ENCODE measurements at places on chromosomes 2 and 18.

DNA sequence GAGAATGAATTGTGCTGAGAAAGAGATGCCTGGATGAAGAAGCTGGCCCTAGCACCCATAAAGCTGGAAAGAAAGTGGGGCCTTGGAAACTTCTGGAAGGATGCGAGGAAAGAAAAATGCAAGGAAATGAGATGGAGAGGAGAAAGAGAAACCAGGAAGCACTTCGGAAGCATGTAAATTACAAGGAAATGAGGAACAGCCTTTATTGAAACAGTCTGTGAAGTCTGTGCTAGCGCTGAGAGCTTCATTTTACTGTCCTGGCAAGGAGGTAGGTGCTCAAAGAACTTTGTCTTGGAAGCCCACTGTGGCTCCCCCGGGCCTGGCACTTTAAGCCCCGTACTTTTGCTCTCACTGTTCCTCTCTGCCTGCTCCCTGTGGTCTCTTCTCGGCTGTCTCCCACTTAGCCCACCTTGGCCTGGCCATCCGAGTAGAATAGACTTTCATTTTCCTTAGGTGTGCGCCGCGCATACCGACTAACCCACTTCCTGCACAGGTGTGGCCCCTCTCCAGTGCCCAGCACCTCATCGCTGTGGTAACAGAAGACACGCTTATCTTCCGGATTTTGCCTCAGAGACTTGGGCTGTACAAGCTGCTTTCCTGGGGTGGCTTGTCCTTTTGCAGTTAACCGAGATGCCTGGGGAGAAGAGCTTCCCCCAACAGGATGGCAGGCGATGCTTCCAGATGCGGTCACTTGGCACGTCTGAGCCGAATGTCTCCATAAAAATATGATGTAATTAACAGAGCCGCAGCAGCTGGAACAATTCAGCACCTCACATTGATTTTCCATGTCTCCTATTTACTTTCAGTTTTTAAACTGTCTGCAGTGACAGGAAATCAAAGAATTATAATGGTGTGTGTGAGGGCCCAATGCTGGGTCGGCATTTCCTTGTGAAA, 199.6 kb downstream of the HRH4 start:
- no peak for DNase-seq

GRCh38 chr2:170712653-170713542, 2.2 kb upstream of the SP5 start:
- no peak for DNase-seq

DNA sequence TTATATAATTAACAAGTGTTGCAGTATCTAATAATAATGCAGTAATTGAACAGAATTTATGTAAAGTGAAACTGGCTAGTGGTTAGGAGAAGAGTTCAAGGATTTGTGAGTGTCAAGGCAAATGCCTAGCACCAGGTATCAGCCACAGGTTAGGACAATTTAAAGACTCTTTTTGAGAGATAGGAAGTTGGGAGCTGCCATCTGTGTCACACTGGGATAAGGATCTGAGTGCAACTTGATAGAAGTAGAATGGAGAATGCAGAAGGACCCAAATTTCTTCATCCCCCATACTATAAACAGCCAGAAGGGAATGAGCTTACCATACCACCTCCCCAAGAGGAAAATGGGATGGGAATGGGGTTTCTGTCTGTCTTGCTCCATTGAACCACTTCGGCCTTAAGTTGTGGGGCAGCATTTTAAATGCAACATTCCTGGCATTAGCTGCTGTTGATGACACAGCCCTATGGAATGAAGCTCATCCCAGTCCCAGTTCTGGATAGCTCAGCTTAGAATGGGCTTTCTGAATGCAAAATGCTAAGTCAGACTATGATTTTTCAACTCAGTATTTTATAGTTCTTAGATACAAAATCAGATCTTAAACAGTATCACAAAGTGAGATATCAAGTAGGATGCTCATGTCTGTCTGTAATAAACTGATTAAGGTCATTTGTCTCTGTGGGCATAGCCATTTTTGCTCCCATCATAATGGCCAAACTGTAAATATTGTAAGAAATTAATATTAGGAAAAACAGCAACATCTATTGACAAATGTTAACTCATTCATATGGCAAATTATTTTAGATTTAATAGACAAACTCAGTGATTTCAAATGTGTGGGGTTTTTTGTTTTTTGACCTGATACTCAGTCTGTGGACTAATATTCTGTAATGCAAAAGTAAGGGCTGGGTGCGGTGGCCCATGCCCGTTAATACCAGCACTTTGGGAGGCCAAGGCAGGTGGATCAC, 44.0 kb downstream of the GPR155 start:
- no peak for DNase-seq

- DNase-seq = no peak
These were observed 181.3 kb upstream of the LINC00305 start for GRCh38 chr18:64330161-64330560.

- no peak for DNase-seq
These were observed 7.8 kb upstream of the SEMA4C start for GRCh38 chr2:96877631-96878092.

GRCh38 chr2:40457837-40458236, 5.9 kb upstream of the SLC8A1 start:
- DNase-seq = no peak

- no peak for DNase-seq
These were observed 38.3 kb downstream of the OXER1 start for GRCh38 chr2:42725657-42726056.

DNA sequence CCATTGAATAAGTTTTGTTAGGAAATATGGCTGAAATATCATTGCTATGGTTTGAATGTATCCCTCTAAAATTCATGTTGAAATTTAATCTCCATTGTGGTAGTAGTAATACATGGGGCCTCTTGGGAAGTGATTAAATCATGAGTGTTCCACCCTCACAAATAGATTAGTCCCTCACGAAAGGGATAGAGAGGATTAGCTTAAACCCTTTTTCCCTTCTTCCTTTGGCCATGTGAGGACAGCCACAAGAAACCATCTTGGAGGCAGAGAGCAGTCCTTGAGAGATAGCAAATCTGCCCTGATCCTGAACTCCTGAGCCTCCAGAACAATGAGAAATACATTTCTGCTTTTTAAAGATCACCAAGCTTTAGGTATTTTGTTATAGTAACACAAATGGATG, 274.2 kb downstream of the CDH19 start:
- peak; percentile 26 for DNase-seq

- DNase-seq = no peak
These were observed 12.9 kb downstream of the ADCY3 start for GRCh38 chr2:24907116-24907515.

- no peak for DNase-seq
These were observed 42.5 kb downstream of the GPC1 start for GRCh38 chr2:240477916-240478315.

DNA sequence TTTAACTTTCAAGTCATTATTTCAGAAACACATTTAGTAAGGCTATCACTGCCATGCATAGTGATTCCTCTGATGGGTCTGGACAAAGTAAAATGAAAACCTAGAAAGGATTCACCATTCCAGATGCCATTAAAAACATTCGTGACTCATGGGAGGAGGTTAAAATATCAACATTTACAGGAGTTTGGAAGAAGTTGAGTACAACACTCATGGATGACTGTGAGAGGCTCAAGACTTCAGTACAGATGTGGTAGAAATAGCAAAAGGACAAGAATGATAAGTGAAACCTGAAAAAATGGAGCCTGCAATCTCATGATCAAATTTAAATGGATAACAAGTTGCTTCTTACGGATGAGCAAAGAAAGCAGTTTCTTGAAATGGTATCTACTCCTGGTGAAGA, 5.8 kb upstream of the TWSG1 start:
- DNase-seq = no peak

DNA sequence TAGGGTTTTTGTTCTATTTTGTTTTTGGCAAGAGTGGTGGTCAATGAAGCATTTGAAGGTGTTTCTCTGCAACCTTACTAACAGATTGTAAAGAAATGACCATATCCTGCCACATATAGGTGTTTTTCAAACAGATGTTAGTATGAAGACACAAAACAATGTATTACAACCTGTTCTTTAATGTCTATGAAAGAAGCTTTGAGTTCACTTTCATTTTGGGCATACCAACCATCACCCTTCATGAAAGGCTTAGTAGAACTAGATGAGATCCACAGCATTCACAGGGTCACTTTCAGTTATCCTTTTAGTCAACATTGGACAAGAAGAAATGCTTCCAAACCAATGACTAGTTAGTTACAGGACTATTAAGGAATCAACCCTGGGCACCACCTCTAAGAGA, 95.1 kb downstream of the EHBP1 start:
- no peak for DNase-seq

DNA sequence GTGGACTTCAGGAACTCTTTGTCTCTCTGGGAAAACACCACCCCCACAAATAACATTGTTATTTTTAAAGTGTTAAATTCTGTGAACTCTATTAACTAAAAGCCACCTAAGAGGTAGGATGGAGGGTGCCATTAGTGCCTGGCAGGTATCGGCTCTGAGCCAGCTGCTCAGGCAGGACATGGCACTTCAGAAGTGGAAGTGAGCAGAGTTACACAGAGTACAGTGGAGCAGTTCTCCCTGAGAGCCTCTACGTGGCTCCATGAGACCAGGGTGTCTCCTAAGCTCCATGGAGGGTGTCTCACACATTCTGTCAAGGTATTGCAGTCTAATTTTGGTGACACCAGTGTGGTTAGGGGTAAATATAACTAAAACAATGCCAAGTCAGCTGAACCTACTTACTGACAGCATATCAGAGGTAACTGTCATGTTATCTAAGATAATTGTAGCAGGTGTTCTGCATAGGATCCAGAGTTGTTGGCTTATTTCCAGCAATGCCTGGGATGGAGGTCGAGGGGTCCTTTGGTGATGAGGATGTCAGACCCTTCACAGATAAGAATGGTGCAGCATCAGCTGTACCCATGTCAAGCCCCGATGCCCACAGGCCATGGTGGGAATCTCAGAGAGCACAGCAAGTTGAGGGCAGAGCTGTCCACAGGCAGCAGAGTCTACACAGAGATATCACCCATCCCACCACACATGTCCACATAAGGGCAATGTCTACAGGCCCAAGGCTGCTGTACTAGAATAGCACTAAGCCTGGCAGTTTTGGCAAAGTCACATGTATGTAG, 8.6 kb upstream of the MALL start:
- no peak for DNase-seq

DNA sequence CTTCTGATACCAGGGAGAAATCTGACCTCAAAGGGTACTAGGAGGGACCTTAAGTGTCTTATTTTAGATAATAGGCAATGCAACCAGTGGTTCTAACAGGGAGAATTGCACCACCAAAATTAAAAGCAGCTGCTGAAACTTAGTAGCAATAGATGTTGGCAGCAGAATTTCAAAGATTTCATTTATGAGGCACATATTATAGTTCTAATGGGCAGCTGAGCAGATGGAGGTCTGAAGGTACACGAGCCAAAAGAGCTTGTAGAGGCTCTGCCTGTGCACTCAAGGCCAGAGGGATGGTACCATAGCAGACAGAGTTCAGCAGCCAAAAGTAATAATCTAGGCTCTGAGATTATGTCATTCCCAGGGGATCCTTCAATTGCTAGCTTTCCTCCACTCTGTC, 87.3 kb upstream of the NCKAP5 start:
- DNase-seq = no peak

DNA sequence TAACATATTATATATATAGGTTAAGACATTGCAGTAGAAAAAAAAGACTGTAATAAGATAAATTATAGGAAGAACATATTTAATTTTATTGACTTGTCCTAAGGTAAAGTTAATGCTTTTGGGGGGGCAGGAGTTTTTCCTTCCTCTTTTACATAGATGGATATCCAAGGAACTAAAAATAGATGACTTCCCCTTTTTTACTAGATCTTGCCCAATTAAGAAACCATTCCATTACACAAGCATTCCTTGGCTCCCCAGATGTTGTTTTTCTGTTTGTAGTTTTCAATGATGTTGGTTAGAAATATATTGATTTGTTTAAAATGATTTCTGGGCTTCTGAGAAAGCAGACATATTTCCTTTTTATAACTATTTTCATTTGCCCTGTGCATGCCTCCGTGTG, 22.4 kb upstream of the PMAIP1 start:
- DNase-seq = no peak

DNA sequence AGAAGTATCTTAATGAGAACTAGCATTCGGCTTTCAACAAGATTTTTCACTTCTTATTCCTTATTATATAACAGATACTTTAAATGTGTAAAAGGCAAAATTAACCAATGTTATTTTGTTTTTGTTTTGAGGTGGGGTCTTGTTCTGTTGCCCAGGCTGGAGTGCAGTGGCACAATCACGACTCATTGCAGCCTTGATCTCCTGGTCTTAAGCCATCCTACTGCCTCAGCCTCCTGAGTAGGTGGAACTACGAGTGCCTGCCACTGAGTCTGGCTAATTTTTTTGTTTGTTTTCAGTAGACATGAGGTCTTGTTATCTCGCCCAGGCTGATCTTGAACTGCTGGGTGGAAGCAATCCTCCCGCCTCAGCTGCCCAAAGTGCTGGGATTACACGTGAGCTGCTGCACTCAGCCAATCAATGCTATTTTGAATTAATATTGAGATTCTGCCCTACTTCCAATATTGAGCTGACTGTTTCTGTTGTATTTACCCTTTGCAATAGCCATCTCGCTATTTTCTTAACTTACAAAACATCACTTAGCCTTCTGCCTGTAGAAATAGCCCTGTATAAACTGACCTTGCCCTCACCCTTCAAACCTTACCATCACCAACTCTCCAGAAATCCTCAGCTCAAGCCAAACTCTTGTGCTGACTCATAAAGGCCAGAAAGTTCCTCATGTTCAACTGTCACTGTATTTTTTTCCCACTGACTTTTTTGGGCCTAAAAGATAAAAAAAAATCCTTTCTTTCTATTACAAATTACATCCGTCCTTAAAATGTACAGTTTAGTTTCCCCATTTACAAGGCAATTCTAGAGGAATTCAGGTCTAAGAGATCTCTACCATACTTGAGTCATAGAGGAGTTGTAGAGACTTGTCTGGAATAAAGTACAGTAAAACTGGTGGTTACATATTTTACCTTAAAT, 94.3 kb downstream of the OLA1 start:
- DNase-seq = no peak

All from NCI-H524 treated with DMSO at 0.1 percent for 48 hours (cell line).